ENCODE measurements at places on chromosomes 2 and 18.

DNA sequence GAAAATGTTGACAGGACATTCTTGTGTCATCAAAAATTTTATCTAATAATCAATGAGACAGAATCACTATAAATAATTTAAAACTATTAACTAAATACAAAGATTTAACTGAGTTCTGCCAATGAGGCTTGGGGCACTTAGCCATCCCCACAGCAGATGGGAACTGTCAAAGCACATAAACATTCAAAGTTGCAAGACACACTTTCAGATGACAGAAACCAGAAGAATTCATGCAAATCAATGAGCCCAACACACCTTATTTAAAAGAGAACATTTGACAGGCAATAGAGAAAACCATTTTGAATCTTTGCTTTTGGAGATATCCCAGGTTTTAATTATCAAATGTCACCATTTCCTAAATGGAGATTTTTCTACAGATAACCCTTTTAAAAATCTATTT is 566.2 kb downstream of the IRS1 start:
- no peak for DNase-seq

DNA sequence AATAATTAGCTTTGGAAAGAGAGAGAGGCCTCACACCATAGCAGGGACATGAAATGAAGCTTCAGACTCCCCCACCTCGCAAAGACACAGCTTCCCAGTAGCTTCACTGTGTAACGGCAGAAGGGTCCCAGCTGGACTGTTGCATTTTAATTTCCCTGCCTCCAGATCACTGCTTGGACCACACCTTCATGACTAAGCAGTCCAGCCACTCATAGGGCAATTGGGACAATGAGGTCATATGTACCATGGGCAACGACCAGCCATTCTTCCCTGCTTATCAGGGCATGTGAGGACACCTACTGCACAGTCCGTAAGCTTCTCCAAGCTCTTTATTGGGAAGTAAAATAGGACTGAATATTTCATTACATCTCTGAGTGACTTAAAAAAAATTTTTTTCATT is 183.0 kb downstream of the MREG start:
- peak; percentile 79 for DNase-seq

- DNase-seq, result no peak
Measured at GRCh38 chr2:102895376-102895775, 133.5 kb downstream of the TMEM182 start.

GRCh38 chr2:194822097-194822496 is 834.9 kb upstream of the SLC39A10 start:
- no peak for DNase-seq

GRCh38 chr2:182018218-182018617 is 32.6 kb downstream of the PPP1R1C start:
- peak; percentile 24 for DNase-seq

DNA sequence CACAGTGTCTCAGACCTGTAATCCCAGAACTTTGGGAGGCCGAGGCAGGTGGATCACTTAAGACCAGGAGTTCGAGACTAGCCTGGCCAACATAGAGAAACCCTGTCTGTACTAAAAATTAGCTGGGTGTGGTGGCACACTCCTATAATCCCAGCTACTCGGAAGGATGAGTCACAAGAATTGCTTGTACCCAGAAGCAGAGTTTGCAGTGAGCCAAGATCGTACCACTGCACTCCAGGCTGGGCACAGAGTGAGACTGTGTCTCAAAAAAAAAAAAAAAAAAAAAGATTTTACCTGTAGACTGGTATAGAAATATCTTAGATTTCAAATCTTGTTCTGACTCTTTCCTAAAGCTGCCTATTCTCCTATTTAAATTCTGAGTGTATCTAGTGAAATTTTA is 7.2 kb upstream of the KLHL29 start:
- DNase-seq, result no peak

GRCh38 chr2:130826821-130827501 is 9.8 kb upstream of the ARHGEF4 start:
- DNase-seq, result no peak

DNA sequence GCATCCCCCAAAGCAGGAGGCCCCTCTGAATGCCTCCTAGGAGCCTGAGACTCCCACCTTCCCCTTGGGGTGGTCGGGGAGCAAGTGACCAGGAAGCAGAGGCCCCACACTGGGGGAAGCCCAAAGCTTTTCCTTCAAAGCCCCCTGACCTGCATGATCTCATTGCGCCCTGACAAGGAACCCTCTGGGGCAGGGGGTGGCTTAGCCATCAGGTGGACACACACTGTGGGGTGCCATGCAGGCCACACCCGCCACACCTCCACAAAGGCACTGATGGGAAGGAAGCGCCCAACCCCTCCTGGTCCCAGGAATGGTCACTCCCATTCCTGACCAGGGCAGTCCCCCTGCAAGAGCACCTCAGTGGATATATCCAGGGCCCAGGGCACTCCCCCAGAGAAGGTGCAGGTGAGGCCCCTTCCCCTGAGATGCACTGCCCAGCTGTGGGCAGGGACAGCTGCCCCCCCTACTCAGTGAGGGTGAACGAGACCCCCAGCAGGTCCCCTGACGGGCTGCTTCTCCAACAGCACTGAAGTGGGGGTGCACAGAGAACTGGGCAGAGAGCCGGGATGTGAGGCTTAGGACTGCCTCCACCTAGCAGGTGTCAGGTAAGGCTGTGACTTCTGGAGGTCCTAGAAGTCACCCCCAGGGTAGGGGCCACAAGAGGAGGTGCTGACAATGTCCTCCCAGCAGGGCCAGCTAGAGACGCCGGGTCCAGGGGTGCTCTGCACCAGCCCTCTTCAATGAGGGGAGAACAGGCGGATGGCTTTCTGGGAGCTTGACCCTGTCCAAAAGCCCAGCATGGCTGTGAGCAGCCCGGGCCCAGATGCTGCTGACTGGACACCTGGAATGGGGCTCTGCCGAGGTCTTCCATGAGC is 31.5 kb downstream of the HS6ST1 start:
- no peak for DNase-seq

DNA sequence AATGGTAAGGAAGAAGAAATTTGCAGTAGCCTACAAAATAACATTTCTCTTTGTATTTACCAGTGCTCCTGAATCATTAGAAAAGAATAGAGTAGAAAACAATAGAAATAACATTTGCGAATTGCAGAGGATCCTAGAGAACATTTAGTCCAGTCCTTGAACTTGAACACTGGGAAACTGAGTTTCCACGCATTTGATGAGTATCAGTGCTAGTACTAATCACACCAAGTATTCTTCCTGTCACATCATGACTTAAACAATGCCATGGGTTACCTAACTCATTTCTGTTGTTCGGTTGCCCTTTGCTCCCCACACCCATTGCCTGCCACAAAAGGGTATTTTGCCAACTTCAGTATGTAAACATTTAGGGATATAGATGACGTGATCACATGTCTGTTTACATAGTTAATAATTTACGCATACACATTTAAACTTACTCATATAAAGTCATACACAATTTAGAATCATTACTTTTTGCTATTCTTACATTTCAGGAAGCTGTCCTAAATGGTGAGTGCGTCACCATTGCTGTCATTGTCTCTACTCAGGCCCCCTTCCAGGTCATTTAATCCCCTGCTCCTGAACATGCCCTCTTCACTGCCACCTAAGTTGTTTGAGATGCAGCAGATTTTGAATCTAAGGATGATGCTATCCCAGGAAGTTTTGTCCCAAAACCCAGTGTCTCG is 42.3 kb downstream of the CRIM1 start:
- DNase-seq, result no peak

GRCh38 chr2:6052649-6053048 is 360.5 kb downstream of the SOX11 start:
- DNase-seq, result no peak

- DNase-seq, result no peak
Measured at GRCh38 chr2:112007493-112007892, 47.6 kb upstream of the TMEM87B start.

DNA sequence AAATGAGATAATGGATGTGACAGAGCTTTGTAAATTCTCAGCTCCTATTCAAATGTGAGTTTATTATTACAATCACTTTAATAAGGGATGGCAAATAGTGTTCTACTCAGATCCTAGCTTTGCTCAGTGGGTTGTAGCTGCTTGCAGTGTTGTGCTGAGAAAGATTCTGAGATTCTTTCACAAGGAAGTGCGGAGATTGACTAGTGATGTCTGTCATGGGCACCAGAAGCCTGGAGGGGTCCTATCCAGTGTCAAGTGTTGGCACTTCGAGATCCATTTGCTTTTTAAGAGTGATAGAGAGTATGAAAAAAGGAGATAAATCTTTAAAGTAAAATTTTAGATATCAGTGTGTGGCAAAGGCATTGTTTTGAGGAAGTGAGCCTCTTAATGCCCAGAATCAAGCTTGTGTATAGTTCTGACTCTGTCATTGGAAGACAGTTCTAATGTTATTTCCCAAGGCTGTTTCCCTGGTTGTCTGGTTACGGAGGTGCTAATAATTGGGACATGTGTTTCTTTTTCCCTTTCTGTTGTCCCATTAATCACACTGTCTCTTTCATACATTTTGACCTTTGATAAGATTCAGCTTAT is 181.7 kb upstream of the SPRED2 start:
- DNase-seq, result no peak

GRCh38 chr2:236130349-236130998 is 37.7 kb downstream of the GBX2 start:
- no peak for DNase-seq

GRCh38 chr2:127968610-127969339 is 59.1 kb downstream of the SAP130 start:
- peak; percentile 24 for DNase-seq

GRCh38 chr2:188664416-188664815 is 309.8 kb upstream of the COL3A1 start:
- DNase-seq, result peak; percentile 59

DNA sequence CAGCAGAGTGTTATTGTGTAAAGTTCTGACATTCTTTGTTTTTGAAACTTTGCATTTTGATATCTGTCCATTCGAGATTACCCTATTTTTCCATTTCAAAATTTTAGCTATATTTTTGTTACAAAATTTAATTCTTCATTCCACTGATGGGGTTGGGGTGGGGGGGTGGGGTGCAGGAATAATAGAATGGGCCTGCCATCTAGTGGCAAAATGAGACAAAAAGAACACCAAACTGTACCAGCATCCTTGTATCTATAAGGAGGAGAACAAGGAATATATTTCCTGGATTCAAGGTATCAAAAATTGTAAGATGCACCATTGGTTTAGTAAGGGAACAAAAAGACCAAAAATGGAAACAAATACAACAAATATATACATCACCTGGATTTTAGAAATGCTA is 27.9 kb upstream of the TTR start:
- no peak for DNase-seq

DNA sequence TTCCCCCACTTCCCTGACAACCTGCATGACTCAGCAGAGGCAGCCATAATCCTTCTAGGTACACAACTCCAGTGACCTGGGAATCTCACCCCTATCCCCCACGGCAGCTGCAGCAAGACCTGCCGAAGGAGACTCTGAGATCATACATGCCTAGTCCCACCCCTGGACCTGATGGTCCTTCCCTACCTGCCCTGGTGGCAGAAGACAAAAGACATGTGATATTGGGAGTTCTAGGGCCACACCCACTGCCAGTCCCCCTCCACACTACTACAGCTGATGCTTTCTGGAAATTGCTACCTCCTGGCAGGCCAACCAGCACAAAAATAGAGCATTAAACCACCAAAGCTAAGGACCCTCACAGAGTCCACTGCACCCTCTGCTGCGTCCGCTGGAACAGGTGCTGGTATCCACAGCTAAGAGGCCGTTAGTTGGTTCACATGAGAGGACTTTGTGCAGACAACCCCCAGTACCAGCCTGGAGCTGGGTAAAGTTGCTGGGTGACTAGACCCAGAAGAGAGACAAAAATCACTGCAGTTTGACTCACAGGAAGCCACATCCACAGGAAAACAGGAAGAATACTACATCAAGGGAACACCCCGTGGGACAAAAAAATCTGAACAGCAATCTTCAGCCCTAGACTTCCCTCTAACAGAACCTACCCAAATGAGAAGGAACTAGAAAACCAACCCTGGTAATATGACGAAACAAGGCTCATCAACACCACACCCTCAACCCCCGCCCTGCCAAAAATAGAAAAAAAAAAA is 12.5 kb downstream of the MARCO start:
- DNase-seq, result no peak

- DNase-seq, result no peak
Measured at GRCh38 chr2:42523341-42523740, 29.6 kb upstream of the KCNG3 start.

DNA sequence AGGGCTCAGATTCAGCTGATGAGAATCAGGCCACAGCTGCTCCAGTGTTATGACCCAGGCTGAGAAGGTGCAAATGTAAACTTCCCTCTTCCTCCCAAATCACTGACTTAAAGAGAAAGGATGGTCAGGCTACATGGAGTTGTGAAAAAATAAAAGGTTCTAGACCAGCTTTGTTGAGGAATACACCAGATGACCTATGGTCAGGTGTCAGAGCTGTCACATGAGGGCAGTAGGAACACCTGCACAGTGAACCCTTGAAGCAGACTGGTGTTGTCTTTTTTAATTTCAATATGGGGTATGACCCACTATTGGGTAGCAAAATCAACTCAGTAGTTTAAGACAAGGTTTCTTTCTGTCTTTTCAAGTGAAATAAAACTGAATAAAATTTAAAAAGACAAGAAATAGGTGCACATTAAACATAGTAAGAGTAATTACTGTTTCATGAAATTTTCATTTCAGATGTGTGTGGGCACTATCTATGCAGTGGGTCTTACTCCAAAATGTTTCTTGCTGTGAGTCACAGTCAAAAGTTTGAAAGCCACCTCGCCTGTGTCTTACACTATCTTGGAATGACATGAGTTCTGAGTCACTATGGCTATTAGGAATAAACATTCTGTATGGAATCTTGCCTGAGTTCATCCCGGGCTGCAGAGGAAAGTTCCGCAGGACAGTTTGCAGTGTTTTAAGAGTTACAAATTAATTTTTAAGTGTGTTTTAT is 83.6 kb downstream of the ACVR1 start:
- peak; percentile 70 for DNase-seq

DNA sequence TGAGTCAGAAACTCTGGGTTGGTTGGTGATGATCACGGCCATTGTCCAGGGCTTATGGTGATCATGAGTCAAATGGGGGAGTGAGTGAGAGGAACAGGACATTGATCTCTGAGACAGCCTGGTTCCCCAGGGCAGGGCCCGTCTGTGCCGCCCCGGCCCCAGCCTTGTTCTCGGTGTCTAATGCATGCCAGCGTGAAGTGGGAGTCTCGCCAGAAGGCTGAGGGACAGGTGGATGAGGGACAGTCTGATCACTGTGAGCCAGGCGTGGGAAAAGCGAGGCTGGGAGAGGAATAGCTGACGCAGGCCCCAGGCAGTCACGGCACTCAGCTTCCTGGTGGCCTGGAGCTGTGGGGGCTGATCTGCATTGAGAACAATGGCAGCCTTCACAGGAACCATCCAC is 208.3 kb upstream of the HDAC4 start:
- DNase-seq, result no peak

DNA sequence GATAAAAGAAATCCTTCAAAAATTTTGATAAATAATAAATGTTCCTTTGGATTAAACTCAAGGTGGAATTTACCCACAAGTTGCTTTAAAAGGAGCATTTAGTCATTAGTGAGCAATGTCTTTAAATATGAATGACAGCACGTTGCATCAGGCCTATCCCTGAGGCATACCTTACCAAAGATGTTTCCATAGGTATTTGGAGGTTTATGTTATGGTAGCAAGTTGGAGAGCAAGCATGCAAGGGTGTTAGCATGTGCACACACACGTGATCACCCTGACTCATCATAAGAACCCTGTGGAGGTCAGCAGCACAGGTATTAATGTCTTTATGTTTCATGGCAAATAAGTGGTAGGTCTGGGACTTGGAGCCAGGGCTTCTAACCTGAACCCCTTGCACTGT is 159.9 kb downstream of the ACTR3 start:
- DNase-seq, result no peak

GRCh38 chr18:53093636-53094035 is 753.6 kb downstream of the DCC start:
- DNase-seq, result no peak

Measured in AG10803 (cell line).